ENCODE measurements at places on chromosomes 7 and 10.
A peak's percentile ranks its signal among the peaks of the same experiment; 100 is the strongest.

- no peak for DNase-seq
These were observed 1013.9 kb downstream of the NRG3 start for GRCh38 chr10:82888809-82889455.

GRCh38 chr7:120717166-120717565 is 140.8 kb downstream of the TSPAN12 start:
- DNase-seq = no peak

DNA sequence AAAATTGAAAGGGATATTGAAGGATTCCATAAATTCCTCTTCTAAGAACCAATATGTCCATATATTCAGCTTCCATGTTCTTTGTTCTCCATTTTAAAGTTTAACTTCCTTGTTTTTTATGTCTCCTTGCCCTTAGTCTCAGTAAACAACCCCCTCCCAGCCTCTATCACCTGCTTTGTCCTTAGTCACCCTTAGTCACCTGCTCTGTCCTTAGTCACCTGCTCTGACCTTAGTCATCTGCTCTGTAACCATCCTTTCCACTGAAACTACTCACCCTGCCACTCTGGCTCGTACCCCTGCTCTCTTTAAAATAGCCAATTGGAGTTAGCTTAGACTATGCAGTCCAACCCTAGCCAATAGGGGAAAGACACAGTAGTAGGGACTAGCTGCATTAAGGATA is 136.2 kb upstream of the TMEM106B start:
- no peak for DNase-seq

DNA sequence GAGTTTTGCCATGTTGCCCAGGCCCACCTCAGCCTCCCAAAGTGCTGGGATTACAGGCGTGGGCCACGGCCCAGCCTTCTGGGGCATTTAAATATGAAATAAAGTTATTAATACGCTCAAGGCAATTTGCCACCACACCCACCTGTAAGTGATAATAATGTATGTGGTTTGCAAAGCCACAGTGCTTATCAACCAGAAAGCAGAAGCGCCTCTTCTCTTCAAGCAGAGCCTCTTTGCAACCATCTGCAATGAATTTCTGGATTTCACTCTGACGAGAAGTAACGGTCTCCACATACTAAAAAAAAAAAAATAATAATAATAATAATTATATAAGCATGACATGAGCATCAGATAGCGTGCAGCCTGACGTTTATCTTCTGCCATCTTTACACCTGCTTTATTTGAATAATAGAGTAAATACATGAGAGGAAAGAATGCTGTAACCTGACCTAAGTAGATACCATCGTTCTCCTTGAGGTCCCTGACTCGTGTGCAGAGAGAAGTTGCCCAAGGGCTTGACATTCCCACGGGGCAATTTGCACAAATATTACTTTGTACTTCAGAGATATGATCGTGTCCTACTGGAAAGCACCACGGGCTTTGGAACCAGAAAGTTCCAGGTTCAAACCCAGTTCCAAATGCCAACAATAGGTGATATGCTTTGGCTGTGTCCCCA is 34.0 kb downstream of the BRI3 start:
- no peak for DNase-seq

DNA sequence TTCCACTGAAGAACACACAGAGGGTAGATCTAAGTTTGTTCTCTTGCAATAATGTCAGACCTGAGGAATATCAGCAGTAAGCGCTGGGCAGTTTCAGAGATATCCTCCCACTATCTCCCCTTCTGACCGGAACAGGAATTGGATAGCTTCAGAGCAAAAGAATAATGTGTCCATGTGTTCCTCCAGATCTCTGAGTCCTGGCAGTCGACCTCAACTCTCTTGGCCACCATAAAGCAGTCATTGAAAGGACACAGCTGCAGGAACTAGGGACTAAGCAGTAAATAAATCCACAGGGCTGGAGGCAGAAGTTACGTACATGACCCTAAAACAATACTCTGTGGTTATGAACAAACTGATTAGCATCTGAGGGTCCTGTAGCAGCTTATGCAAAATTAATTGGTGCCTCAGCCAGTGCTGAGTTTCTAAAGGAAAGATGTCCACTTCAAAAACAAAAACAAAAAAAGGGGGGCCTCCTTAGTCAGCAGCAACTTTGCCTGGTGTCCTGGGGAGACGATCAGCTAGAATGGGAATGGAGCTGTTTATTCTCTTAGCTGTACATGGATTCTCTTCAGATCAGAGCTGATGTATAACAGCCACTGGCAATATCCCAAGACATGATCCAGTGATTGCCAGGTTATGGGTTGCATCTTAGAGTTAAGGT is 6.4 kb upstream of the PRTFDC1 start:
- peak; percentile 52 for DNase-seq
